ENCODE measurements at places on chromosomes 4 and X.
A peak's percentile ranks its signal among the peaks of the same experiment; 100 is the strongest.

DNA sequence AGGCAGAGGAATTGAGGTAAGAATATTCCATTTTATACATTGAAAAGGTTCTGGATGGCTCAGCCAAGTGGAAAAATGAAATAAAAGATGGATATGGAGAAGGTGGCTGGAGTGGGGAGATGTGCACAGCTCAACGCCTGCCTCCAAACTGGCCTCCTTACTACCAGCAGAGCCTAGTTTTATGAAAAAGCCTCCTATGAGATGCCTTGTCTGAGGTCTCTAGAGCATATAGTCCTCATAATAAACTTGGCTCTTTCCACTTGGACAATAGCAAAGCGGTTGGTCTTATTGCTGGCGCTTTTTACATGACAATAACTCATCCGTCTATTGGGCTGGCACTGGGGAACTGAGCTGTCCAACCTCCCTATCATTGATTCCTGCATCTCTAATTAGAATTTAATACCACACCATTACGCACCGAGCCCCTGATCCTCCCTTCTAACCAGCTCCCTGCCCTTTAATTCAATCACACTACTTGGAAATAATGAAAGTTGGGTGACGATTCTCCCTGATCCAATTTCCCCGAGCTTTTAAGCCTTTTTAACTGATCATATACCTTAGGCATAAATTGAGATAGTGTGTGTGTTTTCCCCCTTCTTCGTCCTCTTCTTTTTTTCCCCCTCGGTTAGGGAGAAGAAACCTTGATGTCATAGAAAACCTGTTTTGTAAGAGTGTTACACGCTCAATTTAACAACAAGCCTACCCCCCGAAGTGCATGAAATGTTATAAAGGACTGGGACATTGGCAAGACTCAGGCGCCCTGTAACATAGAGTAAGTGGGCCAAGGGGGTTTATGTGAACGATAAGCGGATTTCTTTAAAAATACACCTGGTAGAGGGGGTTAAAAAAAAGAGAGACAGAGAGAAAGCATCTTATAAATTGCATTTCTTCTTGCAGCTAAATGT lies at the start of gene PHOX2B:
Gene PHOX2B (minus strand): TSS at position 155 of the 905 bp plus-strand sequence. CDS start 115 bp downstream, at position 40.
- DNase-seq = no peak

- DNase-seq = peak; percentile 59
Measured at GRCh38 chrX:94107981-94108380, 434.0 kb downstream of the FAM133A start.

DNA sequence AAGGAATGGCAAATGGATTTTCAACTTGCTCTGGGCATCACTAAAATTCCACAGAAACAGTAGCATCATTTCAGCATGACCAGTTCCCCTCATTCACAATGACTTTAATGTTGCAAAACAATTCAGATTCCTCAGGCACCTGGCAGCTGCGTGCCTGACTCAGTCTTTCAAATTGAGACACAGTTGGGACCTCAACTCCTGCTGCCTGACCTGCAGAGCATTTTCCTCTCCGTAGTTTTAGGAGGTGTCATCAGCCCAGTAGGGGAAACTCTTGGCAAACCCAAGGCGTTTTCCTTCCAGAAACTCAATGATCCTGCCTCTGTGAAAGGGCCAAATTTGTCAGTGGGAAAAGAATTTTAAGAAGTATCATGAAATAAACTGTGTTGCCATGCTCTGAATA lies 388.9 kb downstream of the SPRY1 start:
- DNase-seq = no peak

DNA sequence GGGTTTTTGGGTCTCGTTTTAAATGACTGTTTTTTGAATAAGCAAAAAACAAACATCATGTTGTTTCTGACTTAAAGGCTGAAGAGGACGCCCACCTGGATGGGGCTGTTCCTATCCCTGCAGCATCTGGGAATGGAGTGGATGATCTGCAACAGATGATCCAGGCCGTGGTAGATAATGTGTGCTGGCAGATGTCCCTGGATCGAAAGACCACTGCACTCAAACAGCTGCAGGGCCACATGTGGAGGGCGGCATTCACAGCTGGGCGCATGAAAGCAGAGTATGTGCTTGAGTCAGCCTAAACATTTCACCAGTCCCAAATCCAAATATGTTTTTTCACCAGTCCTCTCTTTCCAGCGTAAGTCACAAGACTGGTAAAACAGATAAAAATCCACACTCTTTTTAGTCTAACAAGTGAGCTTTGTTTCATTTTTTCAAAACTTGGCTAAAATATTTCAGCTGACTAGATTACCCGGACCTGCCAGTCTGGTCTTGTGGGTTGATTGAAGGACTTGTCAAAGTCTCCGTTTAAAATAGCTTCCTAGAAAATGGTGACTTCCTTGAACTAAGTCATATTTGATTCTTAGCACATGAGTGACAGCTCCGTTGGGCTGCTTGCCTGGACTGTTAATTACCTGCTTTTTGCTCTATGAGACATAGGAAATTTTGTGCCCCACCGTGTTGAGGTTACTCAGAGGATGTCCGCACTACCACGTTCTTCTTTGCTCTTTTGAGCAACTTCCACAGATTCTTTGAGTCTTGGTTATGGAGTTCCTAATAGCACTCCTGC lies 20.8 kb downstream of the ENOPH1 start:
- DNase-seq = no peak

Measured in NCI-H1417 (cell line).